ENCODE measurements at places on chromosomes 5 and 9. TPM values are rescaled to one million over a fixed set of nuclear protein-coding genes. Genes with fewer than 3 reads are reported as not detected.

The B4GALT1 gene
- total RNA-seq: 23.8 TPM

The ABLIM3 gene
- 32.8 TPM for total RNA-seq

The LTC4S gene
- not detected for total RNA-seq

The ENHO gene
- not detected for total RNA-seq

The TMEM215 gene
- total RNA-seq: not detected

The PRDM9 gene
- not detected for total RNA-seq

The ADAM19 gene
- 89.8 TPM for total RNA-seq

The WNT8A gene
- total RNA-seq: not detected

The IFNB1 gene
- not detected for total RNA-seq

The CCDC183 gene
- total RNA-seq: 0.32 TPM

The CNTFR gene
- total RNA-seq: not detected

The BTNL8 gene
- not detected for total RNA-seq

The CTXN3 gene
- not detected for total RNA-seq

The MLANA gene
- not detected for total RNA-seq

The CNTLN gene
- 11.3 TPM for total RNA-seq

The LCN12 gene
- total RNA-seq: not detected

The ANKRD34B gene
- not detected for total RNA-seq

The COL15A1 gene
- 1.7 TPM for total RNA-seq

The CPEB4 gene
- total RNA-seq: 33.8 TPM

The NUTM2F gene
- total RNA-seq: not detected

The CENPK gene
- total RNA-seq: 18.0 TPM

The TXNDC15 gene
- total RNA-seq: 141 TPM

The PALM2AKAP2 gene
- 24.5 TPM for total RNA-seq

The MRRF gene
- 26.4 TPM for total RNA-seq

The TMOD1 gene
- total RNA-seq: 0.97 TPM

The SPATA31A3 gene
- not detected for total RNA-seq

The GALNT12 gene
- total RNA-seq: 4.5 TPM

The RFK gene
- total RNA-seq: 20.9 TPM

The CKMT2 gene
- total RNA-seq: 0.43 TPM

The GPR21 gene
- 1.9 TPM for total RNA-seq

The ROR2 gene
- 5.2 TPM for total RNA-seq

The POLR1E gene
- 29.0 TPM for total RNA-seq

The PCDHGB4 gene
- total RNA-seq: 11.0 TPM

Measured in fibroblast of villous mesenchyme (primary cell).